Stimulated activated CD8-positive, alpha-beta memory T cell treated with anti-CD3 and anti-CD28 coated beads, Interleukin-2, amount 100 ng/mL, for 48 hours (primary cell): ENCODE measurements at places on chromosomes 1 and 21.

DNA sequence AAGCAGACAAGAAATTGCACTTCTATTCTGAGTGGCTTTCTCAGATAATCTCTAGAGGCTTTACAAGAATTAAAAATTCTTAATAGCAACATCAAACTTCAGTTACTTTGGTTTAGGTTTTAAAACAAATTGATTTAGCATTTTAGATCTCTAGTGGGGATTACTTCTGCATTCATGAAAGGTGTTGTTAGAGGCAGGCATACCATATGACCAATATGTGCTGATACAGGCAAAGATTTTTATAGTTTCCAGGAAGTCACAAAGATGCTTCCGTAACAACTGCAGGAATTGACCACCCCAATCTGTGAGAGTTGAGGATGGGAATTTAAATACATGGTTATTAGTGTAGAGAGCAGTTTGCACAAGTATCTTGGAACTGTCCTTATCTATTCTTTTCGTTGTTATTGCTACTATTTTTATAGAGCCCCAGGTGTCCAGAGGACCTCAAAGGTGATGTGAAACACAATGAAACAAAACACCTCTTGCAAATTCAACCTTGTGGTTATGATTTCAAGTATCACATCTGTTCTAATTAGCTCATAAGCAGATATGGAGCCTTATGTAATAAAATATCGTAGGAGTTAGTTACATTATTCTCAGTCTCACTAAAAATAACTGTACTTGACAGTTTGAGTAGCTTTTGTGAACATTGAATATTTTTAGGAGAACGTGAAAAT is 512.7 kb upstream of the ADGRL4 start:
- no peak for DNase-seq

DNA sequence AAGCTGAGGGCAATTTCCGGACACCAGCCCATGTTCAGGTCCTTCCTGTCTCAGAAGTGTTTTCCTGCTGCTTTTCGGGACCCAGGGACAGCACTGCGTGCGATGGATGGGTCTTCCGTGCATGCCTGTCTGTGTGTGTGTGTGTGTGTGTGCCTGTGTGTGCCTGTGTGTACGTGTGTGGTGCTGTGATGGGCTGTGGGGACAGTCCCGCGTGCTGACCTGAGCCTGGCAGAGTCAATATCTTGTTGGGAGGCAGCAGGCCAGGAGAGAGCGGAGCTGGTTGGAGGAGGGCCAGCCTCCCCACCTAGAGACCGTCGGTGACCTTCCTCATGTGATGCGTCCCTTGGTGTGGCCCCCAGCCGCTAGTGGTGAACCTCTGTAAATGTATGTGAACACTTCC is 13.7 kb downstream of the SKI start:
- no peak for DNase-seq

DNA sequence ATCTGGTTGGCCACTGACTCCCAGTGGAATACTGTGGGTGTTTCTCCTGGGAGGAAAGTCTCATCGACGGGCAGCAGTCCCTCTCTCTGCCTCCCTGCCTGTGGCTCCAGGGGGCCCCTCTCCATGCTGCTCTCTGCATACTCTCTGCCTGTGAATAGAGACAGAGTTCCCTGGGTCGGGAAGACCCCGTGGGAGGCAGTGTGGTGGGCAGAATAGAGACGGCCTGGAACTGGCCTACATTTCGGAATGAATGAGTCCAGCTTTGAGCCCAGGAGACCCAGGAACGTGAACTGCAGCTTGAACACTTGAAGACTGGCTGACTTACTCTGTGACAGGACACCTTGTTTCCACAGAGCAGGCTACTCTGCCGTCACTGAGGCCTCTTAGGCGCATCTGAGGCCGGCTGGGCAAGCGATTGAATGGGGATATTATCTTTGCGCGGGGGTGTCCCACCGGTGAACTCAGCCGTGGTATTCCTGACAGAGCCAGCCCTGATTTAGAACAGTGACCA is 64.0 kb downstream of the KIF21B start:
- no peak for DNase-seq

DNA sequence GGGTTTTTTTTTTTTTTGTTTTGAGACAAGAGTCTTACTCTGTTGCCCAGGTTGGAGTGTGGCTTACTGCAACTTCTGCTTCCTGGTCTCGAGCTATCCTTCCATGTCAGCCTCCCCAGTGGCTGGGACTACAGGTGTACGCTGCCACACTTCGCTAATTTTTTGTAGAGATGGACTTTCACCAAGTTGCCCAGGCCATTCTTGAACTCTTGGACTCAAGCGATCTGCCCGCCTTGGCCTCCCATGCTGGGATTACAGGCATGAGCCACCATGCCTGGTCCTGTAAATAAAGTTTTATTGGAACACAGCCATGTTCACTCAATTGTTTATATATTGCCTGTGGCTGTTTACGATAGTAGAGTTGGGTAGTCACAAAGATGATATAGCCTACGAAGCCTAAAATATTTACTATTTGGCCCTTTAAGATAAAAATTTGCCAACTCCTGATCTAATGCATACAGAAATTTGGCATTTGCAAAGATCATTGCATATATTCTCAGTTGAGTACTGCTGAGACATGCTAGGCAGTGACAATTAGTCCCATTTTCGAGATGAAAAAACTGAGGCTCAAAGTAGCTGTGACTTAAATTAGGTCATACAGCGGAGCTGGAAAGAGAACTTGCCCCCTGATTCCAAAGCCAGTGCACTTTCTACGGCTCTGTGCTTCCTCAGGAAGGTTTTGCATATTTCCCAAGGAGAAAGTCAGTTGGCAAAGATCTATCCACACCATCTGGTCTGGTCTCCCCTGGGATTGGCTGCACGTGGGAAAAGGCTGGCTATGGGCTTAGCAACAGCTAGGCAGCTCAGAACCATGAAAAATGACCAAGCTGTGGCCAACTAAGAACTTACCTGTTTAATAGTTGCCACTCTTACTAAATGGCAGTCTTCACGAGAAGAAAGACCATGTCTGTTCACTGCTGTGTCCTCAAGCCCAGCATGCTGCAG is 19.4 kb downstream of the MECR start:
- DNase-seq, result no peak
